ENCODE measurements at places on chromosomes 1 and 21.

DNA sequence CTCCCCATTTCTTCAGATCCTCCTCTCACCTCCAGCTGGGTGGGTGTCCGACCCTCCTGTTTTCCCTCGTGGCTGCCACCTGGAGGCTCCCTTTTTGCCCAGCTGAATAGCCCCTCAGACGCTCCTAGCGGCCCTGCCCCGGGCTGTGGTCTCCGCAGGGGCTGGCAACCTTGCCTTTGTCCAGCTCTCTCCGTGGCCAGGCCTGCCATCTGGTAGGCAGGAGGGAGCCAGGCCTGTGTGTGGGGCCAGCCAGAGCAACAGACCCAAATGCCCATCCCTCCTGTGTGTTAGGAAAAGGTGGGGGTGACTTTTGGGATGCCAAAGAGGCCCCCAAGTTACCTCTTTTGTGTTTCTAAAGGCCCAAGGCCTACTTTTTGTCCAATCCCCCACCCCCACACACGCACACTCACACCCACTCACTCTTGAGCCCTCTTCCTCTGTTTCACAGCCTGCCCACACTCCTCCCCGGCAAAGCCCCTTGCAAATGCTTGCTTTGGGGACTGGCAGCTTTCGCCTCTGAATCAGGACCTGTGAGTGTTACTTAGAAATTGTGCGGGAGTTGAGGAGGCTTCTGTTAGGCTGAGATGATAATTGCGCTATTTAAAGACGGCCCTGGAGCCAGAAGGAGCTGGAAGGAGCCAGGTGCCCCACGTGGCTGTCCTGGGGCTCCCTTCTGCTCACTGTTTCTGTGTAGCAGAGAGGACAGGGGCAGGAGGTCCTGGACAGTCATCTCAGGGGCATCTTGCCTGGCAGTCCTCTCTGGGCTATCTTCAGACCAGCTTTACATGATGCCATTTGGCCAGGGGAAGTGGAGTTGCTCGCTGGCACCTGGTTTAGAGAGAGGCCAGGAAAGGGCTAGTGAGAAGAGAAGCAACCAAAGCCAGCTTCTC lies 9.1 kb downstream of the PPFIA4 start:
- no peak for DNase-seq

GRCh38 chr1:167043752-167044488 lies 46.3 kb downstream of the GPA33 start:
- DNase-seq, result no peak

- peak; percentile 45 for DNase-seq
Observed at GRCh38 chr1:227934476-227935313, 13.0 kb downstream of the WNT9A start.

DNA sequence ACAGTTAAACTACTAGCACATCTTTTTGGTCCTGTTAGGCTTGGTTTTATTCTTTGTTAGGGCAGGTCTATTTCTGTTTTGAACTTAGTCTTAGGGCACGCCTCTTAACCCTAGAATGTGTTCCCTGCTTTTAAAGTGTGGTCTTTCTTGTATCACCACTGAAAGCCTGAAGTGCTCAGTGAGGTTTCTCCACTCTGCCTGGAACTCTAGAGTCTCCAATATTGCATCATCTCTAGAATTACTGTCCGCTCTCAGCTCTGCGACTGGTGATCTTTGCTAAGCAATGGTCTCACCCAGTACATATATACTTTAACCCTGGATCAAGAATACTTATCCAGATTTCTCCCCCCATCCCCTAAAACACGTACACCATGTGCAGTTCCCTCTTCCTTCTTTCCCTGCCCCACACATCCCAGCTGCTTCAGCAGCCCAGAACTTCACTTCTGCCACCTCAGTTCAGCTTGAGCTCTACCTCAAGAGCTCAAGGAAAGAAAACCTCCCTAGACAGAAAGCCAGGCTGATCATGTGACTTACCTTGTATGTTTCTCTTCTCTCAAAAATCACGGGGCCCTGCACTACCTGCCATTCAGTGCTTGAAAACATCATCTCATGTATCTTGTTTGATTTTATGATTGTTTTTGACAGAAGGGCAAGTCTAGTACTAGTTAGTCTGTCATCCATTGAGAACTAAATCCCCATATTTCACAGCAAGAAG lies 59.9 kb downstream of the TENT5C start:
- no peak for DNase-seq

GRCh38 chr1:168832661-168833060 lies 103.7 kb upstream of the DPT start:
- no peak for DNase-seq

DNA sequence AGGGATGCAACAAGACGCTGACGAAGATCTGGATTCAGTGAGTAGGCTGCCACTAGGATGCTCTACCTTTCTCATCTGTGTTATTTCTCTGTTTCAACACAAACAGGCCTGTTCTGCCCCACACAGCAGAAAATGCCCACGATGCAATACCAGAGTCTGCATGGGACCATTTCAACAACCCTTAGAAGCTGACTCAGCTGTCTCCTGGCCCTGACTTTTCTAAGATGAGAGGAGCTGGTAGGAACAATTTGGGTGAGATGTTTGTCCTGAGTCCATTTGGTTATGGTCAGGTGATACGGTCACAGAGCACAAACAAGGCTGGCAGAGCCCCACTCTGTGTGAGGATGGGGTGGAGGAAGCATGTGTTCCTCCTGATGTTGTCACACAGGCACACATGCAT lies 11.5 kb upstream of the SLC2A1 start:
- no peak for DNase-seq

GRCh38 chr1:107181253-107181969 lies 40.6 kb downstream of the NTNG1 start:
- DNase-seq, result no peak

DNA sequence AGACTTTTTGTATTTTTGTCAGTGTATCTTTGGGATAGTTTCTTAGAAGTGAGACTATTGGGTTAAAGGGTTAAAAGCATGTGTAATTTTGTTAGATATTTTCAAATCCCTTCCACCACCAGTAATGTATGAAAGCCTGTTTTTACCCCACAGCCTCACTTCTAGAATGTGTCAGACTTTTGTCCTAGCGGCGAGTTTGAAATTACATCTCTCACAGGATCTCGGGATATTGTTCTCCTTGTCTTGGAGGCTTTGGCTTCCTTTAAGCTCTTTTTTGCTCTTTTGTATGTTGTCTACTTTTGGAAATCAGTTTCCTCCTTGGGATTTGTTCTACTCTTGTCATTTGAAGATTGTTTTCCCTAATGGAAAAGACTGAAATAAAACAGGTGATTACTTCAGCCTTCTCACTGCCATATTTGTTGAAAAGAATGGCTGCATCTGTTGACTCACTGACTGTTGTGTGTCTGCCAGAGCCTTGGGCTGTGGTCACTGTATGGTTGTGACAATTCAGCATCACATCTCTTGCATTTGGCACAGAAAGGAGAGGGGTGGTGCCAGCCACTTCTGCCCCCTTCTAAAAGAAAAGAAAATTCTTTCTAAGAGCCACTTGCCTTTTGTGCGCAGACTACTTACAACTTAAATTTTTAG lies 22.6 kb downstream of the ST3GAL3 start:
- DNase-seq, result no peak

DNA sequence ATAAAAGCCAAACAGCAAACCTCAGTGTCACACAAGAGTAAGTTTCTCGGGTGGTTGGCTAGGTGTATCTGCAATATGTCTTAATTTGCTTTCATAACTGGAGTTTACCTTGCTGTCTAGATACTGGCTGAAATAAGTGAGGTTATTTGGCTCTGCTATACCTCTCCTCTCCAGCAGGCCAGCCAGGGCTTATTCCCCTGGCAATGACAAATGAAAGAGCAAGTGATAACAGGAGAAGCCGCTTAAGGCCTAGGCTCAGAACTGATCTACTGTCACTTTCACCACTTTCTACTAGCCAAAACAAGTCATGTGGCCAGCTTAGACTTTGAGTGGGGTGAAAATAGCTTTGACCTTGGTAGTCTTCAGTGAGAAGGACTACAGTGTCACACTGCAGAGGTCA lies 4.8 kb upstream of the RPE65 start:
- DNase-seq, result no peak

DNA sequence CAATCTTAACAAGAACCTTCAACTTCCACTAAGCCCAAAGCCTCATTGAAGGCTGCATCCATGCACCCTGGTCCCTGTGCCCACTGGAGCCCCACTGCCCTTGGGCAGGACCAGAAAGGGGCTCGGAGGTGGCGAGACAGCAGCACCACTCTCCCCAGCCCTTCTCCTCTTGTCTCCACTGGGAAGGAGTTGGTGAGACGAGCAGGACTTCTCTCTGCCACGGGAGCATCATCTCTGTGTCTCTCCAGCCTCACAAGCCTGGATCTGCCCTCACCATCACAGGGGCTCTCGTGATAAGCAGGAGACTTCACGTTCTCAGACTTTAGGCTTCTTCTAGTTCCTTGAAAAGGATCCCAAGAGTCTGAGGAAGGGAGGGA lies 7.2 kb upstream of the ETV3L start:
- no peak for DNase-seq

- DNase-seq, result peak; percentile 16
Observed at GRCh38 chr1:178541829-178542553, 29.1 kb downstream of the TEX35 start.

DNA sequence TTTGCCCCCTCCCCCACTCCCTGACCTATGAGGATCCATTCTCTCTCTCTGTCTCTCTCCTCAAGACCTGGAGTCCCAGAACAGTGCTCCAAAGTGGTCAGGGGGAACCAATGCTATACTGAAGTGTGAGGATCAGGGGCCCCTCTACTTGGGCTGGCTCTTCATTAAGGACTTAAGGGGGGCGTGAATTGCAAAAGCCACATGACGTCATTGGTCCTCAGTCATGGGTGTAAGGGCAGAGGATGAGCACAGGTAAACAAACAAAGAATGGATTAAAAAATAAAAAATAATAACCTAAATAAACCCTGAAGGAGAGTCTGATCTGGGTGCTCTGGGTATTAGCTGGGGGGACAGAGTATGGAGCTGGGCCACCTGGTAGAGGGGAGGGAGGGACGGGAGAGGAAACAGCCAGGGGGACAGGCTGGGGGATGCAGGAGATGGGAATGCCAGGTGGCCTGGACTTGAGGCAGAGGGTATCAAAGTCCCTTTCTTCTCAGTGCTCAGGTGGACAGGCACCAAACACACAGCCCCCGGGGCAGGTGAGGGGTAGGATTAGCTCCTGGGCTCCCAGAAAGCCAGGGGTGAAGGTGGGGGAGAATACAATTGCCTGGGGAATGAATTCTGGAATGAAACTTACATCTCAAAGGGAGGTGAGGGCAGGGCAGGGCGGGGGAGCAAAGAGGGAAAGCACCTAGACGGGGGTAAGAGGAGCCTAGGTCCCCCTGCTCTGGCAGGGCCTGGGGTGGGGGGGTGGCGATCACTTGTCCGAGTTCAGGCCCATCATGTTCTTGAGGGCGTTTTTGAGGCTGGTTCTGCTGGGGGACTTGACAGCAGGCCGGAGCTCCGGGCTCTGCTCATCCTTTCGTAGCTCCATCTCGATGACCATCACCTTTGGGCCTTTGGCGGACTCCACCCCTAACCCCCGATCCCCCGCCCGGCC lies 4.6 kb downstream of the MPZ start:
- DNase-seq, result no peak

DNA sequence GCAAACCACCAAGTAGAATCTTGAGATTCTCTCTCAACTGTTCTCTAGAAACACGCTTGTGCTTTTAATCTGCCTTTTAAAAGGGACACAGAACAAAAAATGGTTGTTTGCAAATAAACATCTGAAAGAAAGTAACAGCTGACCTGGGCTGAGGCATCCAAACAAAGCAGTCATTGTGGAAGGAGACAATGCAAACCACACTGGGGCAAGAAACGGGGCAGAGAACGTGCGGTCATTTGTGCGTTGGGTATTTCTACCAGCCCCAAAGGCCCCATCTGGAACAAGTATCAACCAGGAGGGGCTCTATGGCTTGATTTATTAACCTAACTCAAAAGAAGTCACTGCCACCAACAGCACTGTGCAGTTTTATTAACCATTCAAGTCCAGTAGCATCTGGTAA lies 6.0 kb downstream of the STMN1 start:
- DNase-seq, result no peak

DNA sequence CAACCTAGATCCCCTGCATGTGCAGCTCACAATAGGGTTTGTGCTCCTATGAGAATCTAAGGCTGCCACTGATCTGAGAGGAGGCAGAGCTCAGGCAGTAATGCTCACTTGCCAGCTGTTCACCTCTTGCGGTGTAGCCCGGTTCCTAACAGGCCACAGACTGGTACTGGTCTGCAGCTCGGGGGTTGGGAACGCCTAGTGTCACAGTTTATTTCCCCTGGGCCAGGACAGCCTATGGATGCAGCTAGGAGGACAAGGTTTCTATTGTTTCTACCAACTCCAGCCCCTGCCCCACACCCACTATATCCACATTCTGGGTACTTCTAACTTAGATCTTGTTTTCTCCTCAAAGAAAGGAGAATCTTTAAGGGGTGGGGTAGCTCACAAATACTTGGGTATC lies 58.7 kb upstream of the PRRC2C start:
- DNase-seq, result no peak

GRCh38 chr1:226474443-226475141 lies 66.7 kb upstream of the PARP1 start:
- no peak for DNase-seq

- DNase-seq, result no peak
Observed at GRCh38 chr1:34845131-34845901, 14.2 kb downstream of the SMIM12 start.

- no peak for DNase-seq
Observed at GRCh38 chr21:26057477-26058170, 112.9 kb downstream of the APP start.

DNA sequence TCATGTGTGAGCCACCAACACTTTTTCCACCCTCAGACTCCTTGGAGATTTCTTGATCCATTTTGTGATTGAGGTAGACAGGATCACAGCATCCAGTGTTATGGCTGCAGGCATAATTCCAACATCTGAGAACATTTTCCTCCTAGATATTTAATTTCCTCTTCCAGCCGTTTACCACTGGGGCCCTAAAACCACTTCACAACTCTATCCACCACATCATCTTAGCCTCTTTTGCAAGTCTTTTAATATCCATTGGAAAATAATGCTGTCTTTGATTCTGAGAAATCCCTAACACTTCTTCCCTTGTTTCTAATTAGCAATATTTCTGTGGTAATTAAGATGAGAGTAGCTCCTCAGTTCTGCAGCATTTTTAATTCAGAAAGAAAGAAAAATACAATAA lies 190.1 kb downstream of the TNR start:
- DNase-seq, result no peak

- no peak for DNase-seq
Observed at GRCh38 chr21:35504277-35504676, 455.2 kb upstream of the RUNX1 start.

GRCh38 chr1:230416430-230416829 lies 9.7 kb downstream of the PGBD5 start:
- no peak for DNase-seq

GRCh38 chr1:236768601-236769000 lies 26.5 kb upstream of the MTR start:
- no peak for DNase-seq

DNA sequence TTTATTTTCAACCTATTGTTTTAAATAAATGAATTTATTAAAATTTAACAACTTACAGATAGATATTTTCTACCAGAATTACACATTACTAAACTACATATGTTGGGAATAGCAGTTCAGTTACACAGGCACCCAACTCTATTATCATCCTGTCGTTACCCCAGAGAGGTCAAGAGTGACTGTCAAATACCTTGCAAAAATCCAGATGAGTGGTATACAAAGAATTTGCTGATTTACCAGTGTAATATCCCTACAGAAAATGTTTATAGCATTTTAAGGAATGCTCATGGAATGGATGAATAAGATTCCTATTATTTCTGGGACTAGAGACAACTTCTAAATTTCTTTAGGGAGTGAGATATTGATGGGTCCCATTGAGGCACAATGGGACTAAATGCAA lies 300.7 kb upstream of the RGS18 start:
- DNase-seq, result no peak

- DNase-seq, result no peak
Observed at GRCh38 chr1:207463021-207463420, 8.9 kb downstream of the CR2 start.

Measured in activated CD4-positive, alpha-beta T cell treated with anti-CD3 and anti-CD28 coated beads, Interleukin-2, amount 50 U/mL, for 24 hours (primary cell).